CD4-positive, CD25-positive, alpha-beta regulatory T cell (primary cell): ENCODE measurements at places on chromosomes 5 and 9.

GRCh38 chr9:135268981-135269380, 181.5 kb downstream of the OLFM1 start:
- DNase-seq, result no peak

DNA sequence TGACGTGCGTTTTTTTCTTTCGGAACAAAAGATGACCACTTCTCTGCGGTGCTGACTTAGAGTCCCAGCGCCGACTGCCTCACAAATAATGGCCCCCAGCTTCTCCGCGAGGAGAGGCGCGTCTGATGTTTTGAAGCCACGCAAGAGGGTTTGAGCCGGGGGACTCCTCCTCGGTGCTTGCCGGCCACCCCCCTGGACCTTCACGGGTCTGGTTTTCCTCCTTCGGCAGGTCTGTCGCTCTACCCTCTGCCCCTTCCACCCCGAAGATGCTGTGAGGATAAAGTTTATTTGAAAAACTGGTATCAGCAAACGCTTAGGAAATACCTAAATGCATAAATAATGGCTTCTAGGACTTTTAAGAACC, 584 bp downstream of the USP20 start:
- no peak for DNase-seq

DNA sequence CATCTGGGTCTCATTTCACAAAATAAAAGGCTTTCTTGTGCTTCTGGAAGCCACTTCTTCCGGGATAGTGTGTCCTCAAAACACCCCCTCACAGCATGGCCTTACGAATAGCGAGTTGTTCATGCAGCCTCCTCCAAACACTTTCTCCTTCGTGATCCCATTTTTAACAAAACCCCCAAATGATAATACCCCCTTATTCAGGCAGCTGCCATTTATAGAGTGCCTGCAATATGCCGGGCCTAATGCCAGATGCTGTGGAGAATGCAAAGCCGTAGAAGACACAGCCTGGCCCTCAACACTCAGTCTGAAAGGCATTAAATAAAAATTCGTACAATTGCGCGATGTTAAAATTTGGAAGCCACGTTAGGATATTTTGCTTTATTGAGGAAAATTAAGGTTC, 66.4 kb upstream of the SLC44A1 start:
- no peak for DNase-seq

GRCh38 chr9:81599837-81600236, 89.5 kb downstream of the TLE1 start:
- no peak for DNase-seq

- no peak for DNase-seq
Observed at GRCh38 chr5:42620579-42621216, 135.9 kb upstream of the CCDC152 start.

- DNase-seq, result no peak
Observed at GRCh38 chr9:21402386-21403251, 6.3 kb upstream of the IFNA8 start.

GRCh38 chr9:114327749-114328148, 1.9 kb upstream of the ORM2 start:
- DNase-seq, result no peak

DNA sequence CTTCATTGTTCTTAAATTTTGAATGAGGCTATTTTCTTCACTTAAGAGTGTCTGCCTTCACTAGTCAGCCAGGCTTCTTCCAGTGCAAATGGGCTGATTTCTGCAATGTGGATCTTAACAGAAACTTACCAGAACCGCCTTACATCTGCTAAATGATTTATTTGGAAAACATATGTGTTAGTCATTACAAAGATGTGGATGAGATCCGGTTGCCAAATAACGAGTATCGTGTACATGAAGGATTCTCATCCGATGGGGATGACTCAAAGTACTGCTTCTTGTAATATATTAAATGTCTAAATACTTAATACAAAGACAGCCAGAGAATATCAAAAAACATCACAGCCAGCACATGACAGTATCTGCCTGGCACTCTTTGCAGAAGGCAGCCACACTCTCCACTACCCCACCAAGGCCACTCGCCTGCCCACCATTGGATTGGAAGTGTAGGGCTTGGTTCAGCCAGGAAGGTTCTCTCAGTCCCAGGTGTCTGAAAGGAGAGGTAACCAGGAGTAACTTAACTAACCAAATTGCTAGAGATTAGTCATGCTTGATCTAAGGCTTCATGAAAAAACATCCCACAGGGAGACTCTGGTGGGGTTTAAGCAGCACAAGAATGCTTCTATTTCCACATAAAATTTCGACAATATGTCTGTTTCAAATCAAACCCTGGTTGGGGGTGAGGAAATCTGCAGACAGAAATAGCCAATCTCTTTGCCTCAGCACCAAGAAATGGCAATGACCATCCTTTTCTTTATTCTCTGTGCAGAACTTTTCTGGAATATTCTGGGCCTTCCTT, 174.8 kb downstream of the GADD45G start:
- no peak for DNase-seq

DNA sequence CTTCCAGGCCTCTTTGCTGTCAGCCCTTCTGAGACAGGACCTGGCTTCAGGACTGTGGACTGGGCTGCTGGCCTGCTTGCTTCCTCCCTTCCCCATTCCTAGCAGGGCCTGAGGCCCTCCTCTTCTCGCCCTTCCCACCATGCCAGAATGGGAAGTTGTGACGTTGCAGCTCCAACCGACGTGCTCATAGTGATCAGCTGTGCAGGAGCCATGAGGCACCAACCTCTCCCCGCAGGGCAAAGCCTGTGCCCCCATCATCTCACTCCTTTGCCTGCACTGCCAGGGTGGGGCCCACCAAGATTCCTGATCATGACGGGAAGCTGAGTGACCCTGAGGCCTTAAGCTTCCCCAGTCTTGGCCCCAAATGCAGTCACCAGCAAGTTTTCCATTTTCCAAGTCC, 45.1 kb upstream of the GARNL3 start:
- DNase-seq, result no peak

DNA sequence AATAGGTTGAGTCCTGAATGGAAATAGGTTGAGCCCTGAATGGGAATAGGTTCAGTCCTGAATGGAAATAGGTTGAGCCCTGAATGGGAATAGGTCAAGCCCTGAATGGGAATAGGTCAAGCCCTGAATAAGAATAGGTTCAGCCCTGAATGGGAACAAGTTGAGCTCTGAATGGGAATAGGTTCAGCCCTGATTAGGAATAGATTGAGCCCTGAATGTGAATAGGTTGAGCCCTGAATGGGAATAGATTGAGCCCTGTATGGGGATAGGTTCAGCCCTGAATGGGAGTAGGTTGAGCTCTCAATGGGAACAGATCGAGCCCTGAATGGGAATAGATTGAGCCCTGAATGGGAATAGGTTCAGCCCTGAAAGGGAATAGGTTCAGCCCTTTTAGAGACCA, 590.8 kb upstream of the ADAMTS16 start:
- DNase-seq, result no peak

GRCh38 chr9:107862323-107862722, 372.8 kb upstream of the KLF4 start:
- DNase-seq, result no peak

DNA sequence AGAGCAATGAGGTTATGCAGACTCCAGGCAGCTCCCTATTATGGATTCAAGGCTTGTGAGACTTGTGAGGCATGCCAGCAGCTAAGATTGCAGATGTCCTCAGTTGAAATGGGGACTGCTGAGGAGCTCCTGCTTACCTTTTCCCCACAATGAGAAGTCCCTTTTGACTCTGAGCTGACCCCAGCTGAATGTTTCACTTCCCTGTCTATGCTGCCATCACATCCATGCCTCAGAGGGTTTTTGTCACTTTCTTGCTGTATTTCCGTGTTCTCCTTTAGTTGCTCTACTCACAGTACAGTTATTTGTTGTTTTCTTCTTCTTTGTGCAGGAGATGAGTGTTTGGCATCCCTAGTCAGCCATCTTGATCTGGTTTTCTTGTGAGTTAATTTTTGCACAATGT, 18.8 kb upstream of the OR2S2 start:
- no peak for DNase-seq

- DNase-seq, result no peak
Observed at GRCh38 chr5:60529001-60529400, 171.0 kb downstream of the DEPDC1B start.

DNA sequence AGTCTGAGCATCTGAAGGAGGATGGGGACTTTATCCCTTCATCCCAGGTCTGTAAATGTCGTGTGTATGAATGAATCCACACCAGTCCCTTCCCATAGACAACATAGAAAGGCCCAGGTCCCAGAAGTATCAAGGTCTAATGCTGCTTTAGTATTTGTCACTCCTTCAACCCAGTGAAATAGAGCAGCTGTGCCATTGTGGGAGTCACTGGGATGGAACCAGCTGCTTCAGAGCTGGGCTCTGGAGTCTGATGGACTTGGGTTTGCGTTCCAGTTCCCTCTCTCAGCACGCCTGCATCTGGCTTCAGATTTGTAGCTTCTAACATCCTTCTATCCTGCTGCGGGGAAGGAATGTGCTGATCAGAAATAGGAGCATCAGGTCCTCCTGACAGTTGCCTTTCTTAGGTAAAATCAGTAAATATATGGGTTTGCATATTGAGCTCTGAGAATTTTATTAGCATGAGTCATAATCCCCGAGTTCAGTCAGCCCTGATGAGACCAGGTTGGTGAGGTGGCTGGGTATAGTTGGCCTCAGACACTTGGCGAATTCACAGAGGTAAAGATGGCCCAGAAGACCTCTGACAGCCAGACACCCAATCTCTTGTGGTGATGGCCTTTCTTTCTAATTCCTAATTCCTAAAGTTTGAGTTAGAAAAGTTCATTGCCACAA, 10.1 kb downstream of the ACO1 start:
- DNase-seq, result no peak

- DNase-seq, result no peak
Observed at GRCh38 chr5:167769846-167770413, 521.5 kb upstream of the WWC1 start.

- no peak for DNase-seq
Observed at GRCh38 chr5:151614565-151614964, 23.4 kb upstream of the FAT2 start.

- no peak for DNase-seq
Observed at GRCh38 chr9:37963936-37964739, 60.2 kb upstream of the SLC25A51 start.

DNA sequence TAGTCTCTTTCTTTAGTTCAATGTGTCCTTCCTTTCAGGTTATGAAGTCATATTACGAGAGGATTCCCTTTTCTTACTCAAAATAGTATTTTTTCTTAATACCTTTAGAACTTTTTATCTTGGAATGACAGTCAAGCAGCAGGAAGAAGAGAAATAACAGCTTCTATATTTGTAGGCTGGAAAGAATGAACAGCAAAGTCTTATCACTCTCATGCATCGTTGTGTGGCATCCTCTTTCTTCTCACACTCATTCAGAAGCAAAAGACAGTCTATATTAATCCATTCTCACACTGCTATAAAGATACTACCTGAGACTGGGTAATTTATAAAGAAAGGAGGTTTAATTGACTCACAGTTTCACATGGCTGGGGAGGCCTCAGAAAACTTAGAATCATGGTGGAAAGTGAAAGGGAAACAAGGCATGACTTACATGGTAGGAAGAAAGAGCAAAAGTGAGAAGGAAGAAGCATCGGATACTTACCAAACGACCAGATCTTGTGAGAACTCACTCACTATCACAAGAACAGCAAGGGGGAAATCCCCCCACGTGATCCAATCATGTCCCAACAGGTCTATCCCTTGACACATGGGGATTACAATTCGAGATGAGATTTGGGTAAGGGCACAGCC, 1646.1 kb upstream of the CDH6 start:
- no peak for DNase-seq

- DNase-seq, result no peak
Observed at GRCh38 chr9:111258209-111258874, 71.7 kb downstream of the OR2K2 start.

- DNase-seq, result no peak
Observed at GRCh38 chr5:1445313-1445688, at the start of gene SLC6A3. Gene SLC6A3, minus strand, starts transcription at chr5:1445440. Its CDS starts 2,243 bp downstream, at chr5:1443197.

GRCh38 chr9:121765021-121765950, 113.9 kb downstream of the DAB2IP start:
- no peak for DNase-seq

DNA sequence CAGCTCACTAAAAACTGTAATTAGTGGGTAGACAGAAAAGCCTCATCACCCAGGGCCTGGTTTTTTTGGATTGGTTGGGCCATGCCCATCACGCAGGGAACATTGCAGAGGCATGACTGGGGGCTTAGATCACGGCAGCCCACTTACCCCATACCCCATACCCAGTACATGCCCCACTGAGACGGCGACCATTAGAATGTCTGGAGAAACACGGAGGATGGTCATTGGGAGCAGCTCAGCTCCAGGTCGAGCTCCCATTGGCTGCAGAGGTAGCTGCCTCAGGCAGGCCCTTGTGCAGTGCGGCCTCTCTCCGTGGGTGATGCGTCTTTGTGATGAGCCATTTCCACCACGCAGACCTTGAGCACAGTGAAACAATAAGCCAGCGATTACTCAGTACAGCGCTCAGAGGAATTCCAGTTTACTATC, 204.0 kb downstream of the GADD45G start:
- DNase-seq, result no peak

DNA sequence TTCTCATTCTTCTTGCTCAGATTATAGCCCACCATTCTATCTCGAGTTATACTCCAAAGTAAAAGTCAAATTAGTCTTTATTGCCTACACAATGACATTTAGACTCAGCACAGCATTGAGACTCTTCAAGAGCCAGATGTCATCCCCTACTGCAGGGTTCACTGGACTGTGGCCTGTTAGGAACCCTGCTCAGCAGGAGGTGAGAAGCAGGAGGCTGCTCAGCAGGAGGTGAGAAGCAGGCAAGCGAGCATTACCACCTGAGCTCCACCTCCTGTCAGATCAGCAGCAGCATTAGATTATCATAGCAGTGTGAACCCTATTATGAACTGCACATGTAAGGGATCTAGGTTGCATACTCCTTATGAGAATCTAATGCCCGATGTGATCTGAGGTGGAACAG, 12.7 kb upstream of the LIFR start:
- DNase-seq, result no peak

DNA sequence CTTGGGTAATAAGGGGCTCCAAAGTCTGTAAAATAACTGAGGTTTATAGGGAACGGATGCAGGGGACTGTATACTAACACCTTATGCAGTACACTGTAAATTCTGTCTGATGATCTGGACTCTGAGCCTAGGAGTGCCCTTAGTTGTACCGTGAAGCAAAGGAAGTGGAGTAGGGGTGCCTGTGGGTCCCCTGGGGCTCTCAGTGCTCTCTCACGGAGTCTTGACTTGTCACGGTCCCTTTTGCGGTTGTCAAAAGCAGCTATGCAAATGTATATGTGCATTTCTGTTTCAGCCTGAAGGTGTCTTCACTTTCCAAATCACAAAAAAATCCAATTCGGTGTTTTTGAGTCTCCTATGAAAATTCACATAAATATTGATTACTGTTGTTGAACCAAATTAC, 17.8 kb downstream of the DMRT1 start:
- DNase-seq, result no peak

DNA sequence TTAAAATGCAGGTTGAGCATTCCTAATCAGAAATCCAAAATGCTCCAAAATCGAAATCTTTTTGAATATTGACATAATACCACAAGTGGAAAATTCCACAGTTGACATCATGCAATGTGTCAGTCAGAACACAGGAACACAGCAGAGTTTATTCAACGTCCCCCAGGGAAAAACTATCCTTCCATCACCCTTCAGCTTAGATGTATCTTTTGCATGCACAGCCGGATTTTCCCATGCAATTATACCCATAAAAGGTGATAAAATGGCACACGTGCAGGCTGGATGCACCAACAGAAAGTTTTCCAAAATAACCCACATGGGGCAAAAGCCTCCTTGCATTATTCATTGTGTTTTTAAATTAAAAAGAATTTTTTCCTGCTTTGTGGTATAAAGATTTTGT, 71.2 kb downstream of the RAB24 start:
- no peak for DNase-seq

- no peak for DNase-seq
Observed at GRCh38 chr5:158471535-158471924, 612.6 kb upstream of the CLINT1 start.
